ENCODE measurements at places on chromosomes 5 and 9.

- DNase-seq, result no peak
Observed at GRCh38 chr9:97675655-97676054, 21.5 kb downstream of the XPA start.

DNA sequence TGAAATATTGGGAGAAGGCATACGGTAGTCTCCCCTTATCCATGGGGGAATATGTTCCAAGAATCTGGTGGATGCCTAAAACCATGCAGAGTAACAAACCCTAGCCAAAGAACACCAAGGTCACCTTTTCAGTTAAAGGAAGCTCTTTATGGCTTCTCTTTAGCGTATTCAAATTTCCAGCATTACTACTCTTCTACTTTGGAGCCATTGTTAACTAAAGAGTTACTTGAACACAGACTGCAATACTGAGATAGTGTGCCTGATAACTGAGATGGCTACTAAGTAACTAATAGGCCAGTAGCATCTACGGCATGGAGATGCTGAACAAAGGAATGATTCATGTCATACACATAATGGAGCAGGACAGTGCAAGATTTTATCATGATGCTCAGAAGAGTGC lies 84.5 kb upstream of the SPEF2 start:
- no peak for DNase-seq

GRCh38 chr5:58958701-58959100 lies 375.8 kb downstream of the RAB3C start:
- no peak for DNase-seq

GRCh38 chr9:74663439-74663838 lies 166.3 kb downstream of the RORB start:
- no peak for DNase-seq

DNA sequence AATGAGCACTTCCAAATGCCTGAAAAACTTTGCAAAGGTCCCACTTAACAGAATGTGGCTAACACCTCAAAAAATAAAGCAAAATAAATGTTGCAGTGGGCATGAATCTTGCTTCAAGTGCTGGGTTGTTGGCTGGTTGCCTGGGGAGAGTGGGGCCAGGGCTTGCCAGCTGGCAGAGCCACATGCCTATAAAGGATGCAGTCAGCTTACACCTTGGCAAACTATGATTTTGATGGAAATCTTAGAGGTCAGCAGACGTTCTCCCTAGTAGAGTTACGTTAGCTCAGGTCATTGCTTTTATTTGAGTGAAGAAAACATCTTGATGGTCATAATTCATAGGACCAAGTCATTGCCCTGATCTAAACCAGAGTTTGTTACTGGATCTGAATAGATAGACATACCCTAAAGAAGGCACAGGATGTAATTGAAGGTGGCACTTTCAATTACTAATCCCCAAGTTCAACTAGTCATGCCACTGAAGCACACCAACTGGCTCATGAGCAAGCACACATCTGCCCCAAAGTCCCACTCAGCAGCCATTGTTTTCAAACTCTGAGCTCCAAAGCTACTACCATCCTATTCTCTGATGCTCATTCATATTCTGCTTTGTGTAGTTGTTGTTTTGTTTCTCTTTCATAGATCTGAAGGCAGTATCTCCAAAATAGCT lies 51.2 kb upstream of the ZSWIM6 start:
- DNase-seq, result peak; percentile 17

DNA sequence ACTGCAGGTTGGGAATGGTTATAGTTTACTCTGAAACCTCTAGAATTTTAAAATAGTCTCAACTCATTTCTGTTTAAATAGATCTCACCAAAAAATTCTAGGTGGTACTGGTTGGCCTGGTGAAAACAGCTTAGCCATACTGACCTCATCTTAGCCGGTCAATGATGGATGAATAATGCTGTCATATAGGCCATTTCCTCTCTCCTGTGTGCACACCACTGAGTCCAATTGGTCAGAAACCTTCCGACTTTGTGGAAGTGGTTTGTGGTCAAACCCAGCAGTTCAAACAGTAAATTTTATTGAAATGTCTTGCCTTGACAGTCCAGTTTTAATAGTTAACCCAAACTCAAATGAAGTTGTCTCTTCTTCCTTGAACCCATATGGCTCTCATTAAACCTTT lies 98.6 kb downstream of the GIN1 start:
- DNase-seq, result peak; percentile 13

GRCh38 chr5:168152660-168153059 lies 138.8 kb upstream of the WWC1 start:
- DNase-seq, result no peak

DNA sequence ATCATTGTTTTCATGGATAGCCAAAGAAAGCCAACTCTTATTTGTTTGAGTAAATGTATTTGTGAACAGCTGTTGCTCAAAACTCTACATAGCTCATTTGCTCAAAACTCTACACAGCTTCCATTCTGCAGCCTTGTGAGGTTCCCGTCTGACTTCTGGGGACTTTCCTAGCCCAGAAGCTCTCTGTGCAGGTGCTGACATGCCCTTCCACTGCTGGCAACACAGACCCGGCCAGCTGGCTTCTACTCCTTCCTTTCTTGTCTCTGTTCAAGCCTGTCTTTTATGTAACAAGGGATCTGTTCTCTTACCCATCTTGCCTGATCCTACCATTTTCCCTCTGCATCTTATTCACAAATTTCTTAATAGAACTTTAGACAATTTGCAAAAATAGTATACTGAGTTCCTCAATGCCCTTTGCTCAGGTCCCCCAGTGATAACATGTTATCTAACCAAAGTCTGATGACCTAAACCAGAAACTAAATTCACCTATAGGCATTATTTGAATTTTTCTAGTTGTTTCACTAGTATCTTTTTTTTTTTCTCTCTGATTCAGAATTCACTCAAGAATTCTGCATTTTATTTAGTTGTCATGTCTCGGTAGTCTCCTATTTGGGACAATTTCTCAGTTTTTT lies 556.5 kb upstream of the SEMA6A start:
- DNase-seq, result no peak

DNA sequence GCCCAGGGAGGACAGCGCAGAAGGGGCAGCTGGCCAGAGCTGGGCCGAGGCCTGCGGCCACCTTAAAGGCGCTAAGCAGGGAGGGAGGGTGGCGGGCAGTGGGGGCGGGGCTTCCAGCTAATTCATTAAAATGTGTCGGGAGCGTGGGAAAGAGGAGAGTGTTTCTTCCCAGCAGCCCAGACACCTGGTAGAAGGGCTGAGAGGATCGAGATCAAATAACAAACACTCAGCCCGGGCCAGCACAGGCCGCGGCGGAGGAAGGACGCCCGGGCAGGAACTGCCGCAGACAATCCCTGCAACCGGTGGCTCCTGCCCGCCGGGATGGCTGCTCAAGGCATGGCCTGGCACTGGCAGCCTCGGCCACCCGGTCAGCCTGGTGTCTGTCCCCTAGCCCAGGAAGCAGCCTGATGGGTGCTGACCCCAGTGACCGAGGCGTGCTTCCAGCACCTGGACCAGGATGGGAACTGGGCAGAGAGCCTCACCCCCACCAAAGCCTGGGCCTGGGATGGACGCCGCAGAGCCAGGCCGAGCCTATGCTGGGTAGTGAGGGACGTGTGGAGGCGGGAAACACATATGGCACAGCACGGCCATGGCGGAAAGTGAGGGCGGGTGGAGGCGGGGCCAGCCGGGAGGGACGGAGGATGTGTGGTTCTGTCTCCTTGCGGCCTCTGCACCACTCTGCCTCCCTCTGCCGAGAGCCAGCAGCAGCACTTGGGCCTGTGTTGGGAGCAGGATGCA lies 3.2 kb upstream of the NRARP start:
- DNase-seq, result peak; percentile 70

GRCh38 chr9:20693068-20693467 lies 9.0 kb downstream of the FOCAD start:
- no peak for DNase-seq

DNA sequence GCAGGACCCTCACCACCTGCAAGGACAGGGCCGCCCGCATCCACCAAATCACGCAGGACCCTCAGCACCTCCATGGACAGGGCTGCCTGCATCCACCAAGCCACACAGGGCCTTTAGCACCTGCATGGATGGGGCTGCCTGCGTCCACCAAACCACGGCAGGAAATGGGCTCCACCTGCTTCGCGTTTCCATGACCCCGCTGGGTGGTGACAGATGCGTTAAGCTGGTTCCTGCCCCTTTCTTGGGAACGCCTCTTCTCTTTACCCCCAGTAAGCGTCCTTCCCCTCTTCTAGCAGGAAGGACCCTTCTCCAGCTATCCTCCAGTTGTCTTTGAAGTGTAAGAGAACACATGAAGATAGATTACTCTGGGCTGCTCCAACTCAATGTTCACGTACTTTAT lies 13.5 kb downstream of the FBP1 start:
- no peak for DNase-seq

DNA sequence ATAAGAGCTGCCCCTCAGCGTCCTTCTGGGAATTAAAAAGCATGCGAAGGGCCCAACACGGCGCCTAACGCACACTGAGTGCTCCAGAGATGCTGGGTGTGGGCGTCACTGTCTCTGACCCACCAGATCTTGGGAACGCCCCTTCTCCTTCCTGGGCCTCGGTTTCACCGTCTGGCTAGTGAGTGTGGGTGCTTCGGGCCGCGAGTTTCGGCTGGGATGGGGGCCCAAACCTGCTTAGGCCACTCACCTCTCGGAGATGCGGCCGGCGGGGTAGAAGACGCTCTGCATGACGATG lies 3.7 kb downstream of the PIP5KL1 start:
- DNase-seq, result no peak

DNA sequence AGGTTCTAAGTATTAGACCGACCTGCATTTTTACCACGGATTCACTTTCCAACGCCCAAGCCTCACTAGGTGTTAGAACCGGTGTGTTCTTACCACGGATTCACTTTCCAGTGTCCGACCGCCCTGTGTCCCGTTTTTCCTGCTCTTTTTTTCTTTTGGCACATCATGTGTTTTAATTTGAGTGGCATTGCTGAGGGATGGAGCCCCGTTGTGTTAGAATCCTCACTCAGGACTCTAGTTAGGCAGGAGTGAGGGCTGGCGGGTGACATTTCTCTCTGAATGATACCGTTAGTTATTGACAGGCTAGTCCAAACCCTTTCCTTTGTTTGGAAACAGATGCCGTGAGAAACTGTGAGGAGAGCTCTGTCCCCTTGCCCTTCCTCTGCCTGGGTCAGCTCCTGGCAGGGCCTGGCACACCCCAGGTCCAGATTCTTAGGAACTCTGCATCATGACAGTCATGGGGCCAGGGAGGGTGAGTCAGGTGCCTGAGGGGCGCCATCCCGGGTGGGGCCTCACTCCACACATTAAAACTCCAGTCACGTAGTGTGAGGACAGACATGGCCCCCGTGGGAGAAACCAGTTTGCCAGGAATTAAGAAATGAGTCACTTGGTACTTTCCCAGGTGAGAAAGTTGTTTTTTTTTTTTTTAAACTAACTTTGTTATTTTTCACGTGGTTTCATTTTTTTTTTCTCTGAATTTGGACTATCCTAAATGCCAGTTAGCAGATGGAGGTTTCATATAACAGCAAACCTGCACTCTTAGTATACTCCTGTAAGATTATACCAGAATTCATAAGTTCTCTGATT lies 15.8 kb downstream of the EXOC3 start:
- peak; percentile 71 for DNase-seq

DNA sequence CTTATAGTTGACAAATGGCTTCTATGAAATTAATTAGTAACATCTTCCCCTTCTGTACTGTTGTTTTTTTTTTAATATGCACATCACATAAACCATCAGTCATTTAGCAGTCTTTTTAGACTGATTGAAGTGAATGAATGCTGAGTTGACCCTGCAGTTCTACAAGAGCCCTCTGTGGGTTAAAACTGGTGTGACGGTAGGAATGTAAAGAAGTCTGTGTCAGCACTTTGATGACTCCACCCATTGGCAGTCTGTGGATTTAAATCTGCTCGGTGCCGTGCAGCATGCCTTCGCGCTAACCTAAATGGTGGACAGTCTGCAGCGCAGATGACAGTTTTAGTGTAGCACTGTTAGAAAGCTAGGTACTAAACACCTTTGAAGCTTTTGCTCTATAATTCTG lies 3.1 kb downstream of the GTF3C4 start:
- DNase-seq, result peak; percentile 12

DNA sequence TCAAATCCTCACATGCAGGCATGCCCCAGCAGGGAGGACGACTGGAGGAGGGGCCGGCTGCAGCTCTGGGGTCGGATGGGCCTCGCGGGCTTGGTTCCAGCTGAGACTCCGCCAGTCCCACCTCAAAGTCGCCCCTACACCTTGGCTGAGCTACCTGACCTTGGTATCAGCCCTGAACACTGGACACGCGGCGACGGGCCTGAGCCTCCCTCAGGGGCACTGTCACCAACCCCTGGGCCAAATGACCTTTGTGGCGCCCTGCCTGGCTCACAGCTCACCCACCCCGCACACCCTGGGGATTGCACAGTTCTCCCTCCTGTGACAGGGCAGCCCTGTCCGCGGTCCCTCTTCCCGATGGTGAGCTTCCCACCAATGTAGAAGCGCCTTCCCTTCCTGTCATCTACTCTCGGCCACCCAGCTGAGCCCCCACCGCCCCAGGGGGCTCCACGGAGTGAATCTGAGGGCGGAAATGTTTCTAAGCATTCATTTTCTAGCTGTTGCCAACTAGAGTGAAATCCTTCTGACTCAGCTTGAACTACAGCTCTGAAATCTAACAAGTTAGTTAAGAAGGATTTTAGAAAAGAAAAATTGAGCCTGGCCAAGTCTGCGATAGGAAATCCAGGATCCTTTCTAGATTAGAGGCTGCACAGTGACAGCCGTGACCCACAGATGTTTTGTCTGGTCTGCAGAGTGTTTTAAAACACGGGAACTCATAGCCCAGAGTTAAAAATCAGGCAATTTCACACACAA lies 138.9 kb upstream of the PHYKPL start:
- DNase-seq, result no peak
